ENCODE measurements at places on chromosomes 3 and 15. TPM values are rescaled to one million over a fixed set of nuclear protein-coding genes. Genes with fewer than 3 reads are reported as not detected.

The PPP1R14D gene
- total RNA-seq, result not detected

The RNU5B-1 gene
- total RNA-seq, result not detected

- no peak for DNase-seq
These were observed 3.8 kb downstream of the PKM start for GRCh38 chr15:72227192-72227586.

DNA sequence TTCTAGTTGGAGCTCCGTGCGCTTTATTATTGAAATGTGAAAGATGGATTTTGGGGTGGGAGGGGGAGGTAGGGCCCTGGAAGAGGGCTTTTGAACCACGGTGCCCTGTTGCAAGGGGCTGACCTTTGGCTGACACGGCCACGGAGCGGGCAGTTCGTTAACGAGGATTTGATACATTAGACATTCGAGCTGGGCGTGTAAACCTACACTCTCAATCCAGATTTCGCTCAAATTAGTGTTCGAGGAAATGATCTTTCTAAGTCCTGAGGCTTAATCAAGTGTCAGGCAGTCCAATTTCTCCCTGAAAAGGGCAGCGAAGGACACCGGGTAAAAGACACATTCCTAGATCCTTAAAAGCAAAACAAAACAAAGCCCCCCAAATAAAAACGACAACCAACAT lies 13.0 kb downstream of the ZIC1 start:
- no peak for DNase-seq

- peak; percentile 91 for DNase-seq
These were observed 3.6 kb downstream of the GALNT15 start for GRCh38 chr3:16177962-16178627.

Data from left lung (tissue), 14 donors.